Right renal cortex interstitium (tissue), 3 donors: ENCODE measurements at places on chromosomes 1 and 21. TPM values are rescaled to one million over a fixed set of nuclear protein-coding genes. Genes with fewer than 3 reads are reported as not detected.

Gene MROH9
- polyA plus RNA-seq: not detected

Gene OR6N2
- polyA plus RNA-seq: not detected

Gene PYHIN1
- polyA plus RNA-seq: 0.28 TPM

Gene HIVEP3
- polyA plus RNA-seq: 3.6 TPM

Gene EIF3I
- polyA plus RNA-seq: 208 TPM

Gene LYPD8
- polyA plus RNA-seq: not detected

Gene CRYAA
- polyA plus RNA-seq: 0.47 TPM

Gene MFAP2
- 184 TPM for polyA plus RNA-seq

Gene INKA2
- polyA plus RNA-seq: 3.8 TPM

Gene GABPA
- 48.3 TPM for polyA plus RNA-seq

- no peak for DNase-seq
These were observed 1.3 kb upstream of the ZP4 start for GRCh38 chr1:237891979-237892378.

- DNase-seq: no peak
These were observed 241.0 kb downstream of the SDCCAG8 start for GRCh38 chr1:243496806-243497205.

GRCh38 chr1:111441573-111442192, 7.4 kb downstream of the WDR77 start:
- no peak for DNase-seq

GRCh38 chr1:179077396-179077795, 4.5 kb upstream of the TOR3A start:
- no peak for DNase-seq

DNA sequence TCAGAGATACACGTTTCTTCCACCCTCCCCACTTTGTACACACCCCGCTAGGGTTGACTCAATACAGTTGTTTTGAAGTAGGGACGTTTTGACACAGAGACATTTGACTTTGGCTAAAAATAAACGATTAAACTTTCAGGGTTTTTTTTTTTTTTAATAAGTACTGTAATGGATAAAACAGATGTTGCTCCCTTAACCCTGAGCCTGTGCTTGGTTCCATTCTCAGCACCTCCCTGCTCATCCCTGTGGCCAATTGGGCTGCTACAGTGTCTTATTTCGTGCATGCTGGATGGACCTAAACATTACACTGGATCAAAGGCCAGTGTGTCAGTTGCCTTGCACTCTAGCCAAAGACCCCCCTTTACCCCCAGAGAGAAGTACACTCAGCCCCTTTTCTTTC, 16.9 kb downstream of the GRHL3 start:
- no peak for DNase-seq

- DNase-seq: no peak
These were observed 360.6 kb downstream of the FAM72C start for GRCh38 chr1:143611159-143611558.

DNA sequence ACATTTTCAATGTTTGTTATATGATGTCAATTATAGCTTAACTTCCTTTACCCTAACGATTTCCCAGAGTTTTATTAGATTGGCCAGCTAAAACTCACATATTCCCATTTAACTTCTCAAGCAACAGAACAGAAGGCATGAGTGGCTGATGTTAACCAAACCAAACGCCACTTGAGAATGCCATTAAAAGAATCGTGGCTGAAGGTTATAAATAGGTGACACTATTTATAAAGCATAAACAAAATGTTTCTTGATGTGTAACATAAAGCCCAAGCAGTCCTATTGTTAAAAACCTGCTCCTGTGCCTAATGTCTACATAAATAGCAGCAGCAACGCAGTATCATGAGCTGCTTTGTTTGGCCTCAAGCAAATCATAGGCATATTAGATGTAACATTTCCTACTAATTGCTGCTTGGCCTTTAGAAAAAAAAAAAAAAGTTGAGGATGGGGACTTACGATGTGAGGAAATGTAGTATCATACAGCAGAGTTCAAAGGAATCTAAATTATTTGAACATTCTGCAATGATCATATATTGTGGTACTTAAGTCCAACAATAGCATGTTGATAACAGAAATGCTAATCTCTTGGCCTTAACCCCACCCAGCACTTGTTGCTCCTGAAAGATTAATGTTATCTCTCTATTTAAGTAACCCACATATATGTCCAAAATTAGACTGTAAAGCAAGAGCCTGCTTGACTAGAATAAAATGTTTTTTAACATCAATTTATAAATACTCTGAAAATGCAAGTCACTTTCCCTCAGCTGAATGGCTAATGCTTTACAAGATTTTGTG, 106.0 kb downstream of the ESRRG start:
- DNase-seq: no peak

DNA sequence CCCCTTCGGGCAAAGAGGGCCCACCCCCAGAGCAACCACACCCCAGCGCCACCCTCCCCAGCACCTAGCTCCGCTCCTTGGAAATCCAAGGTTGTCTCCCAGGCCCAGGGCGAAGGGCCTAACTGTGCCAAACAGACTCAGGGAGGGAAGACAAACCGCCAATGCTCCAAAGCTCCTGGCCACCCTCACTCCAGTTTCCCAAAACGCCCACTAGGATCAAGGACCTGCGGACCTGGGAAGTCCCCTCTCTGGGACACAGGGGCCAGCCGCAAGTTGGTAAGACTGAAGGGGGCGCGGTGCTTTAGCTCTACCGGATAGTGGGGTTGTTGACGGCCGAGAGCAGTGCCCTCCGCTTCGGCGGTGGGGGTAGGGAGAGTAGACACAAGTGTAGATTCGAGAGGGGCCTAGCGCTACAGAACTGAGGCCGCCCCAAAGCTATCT, 581 bp downstream of the IRF6 start:
- no peak for DNase-seq

GRCh38 chr1:202349206-202349928, 868 bp downstream of the PPP1R12B start:
- no peak for DNase-seq

GRCh38 chr1:18932387-18932786, 24.1 kb downstream of the IFFO2 start:
- no peak for DNase-seq

GRCh38 chr1:4118746-4119515, 218.9 kb upstream of the C1orf174 start:
- DNase-seq: no peak

GRCh38 chr21:35428001-35428320, 378.9 kb upstream of the RUNX1 start:
- no peak for DNase-seq

- no peak for DNase-seq
These were observed 70.4 kb downstream of the FOXJ3 start for GRCh38 chr1:42264511-42265190.

- DNase-seq: no peak
These were observed 33.7 kb upstream of the FBXO28 start for GRCh38 chr1:224080115-224080774.

- DNase-seq: no peak
These were observed 911 bp downstream of the GNB1 start for GRCh38 chr1:1889847-1890505.

- no peak for DNase-seq
These were observed 1.3 kb upstream of the DNAJC16 start for GRCh38 chr1:15525050-15526020.

- DNase-seq: no peak
These were observed 59.1 kb downstream of the NFIA start for GRCh38 chr1:61141288-61142042.

GRCh38 chr1:185400052-185400451, 83.0 kb upstream of the IVNS1ABP start:
- DNase-seq: no peak

- no peak for DNase-seq
These were observed 181.8 kb downstream of the RRAGC start for GRCh38 chr1:38677756-38678155.

- DNase-seq: no peak
These were observed 354.7 kb downstream of the KCNH1 start for GRCh38 chr1:210779269-210779668.

GRCh38 chr1:62333441-62333840, 14.2 kb upstream of the KANK4 start:
- no peak for DNase-seq

DNA sequence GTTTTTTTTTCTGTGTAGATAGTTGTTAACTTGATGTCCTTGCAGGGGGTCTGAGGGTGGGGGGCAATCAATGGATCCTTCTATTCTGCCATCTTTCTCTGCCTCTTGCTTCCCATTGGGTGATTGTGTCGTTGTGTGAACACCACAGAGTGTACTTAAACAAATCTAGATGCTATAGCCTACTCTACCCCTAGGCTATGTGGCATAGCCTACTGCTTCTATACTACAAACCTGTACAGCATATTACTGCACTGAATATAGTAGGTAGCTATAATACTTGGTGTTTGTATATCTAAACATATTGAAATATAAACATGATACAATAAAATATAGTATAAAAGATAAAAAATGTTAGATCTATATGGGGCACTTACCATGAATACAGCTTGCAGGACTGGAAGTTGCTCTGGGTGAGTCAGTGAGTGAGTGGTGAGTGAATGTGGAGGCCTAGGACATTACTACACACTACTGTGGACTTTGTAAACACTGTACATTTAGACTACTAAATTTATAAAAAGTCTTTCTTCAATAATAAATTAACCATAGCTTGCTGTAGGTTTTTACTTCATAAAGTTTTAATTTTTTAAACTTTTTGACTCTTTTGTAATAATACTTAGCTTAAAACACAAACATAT, 105.4 kb downstream of the CENPF start:
- DNase-seq: no peak

DNA sequence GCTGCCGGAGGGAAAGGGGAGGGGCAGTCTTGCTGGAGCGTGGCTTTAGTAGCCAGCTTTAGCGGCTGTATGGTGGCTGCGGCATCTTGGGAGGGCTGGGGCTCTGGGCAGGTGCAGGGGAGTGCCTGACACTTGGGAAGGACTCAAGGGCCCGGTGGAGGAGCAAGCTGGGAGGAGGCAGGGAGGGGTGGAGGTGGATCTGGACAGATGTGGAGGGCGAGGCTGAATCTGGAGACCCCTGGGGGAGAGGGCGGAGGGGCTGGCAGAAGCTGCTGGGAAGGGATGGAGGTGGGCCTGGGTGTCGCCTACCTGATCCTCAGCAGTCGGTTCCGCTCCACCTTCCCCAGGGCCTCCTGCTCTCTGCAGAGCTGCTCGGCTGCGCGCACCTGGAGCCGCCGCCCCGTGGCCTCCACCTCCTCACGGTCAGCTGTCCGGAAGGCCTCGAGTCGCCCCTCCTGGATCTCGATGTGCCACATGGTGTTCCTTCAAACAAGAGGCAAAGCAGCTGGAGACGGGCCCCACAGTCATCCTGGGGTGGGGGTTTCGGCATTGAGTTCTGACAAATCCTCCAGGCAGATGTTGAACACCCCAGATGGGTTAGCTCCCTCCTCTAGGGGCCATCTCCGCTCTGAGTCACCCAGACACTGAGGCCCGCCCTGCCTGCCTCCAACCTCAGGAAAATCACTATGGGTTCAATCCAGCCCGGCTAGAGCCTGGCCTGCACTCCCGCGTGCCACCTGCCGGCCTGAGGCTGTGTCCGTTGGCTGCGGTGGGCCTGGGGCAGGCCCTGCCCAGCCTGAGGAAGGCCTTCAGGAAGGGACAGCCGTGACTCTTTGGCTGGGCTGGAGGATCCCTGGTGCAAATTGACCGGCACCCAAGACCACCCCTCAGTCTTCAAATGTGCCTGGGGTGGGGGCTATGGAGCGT, 29.6 kb downstream of the CFAP74 start:
- DNase-seq: no peak

DNA sequence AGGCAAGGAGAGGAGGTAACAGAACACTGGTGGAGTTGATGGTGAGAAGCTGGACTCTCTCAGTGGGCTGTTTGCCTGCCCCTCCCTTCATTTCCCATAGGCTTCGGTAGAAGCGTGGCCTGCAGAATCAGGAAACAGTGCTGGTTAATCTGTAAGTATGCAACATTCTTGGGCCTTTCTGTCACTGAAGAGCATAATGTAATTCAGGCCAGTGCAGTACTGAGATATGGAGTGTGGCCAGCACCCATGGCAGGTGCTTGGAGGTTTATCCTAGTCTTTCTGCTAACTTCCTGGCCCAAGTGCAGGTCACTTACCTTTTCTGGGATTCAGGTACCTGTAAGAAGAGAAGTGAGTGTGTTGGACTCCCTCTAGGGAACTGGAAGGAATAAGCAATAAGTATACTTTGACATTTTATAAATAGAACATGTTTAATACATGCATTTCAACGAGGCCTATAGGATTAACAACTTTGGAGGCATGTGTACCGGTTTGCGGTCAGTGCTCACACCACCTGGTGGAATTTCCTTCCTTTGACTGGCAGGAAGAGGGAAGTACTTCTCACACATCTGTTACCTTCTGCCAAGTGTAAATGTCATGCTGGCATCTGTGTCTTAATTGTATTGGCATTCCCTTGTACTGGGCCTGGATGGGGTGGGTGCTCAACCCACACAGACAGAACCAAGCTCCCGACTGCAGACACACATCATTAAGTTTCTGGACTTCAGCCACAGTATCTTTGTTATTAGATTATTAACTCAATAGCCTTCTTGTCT, 105.5 kb downstream of the KIF26B start:
- no peak for DNase-seq

GRCh38 chr1:205318231-205318991, 3.1 kb downstream of the NUAK2 start:
- DNase-seq: no peak

DNA sequence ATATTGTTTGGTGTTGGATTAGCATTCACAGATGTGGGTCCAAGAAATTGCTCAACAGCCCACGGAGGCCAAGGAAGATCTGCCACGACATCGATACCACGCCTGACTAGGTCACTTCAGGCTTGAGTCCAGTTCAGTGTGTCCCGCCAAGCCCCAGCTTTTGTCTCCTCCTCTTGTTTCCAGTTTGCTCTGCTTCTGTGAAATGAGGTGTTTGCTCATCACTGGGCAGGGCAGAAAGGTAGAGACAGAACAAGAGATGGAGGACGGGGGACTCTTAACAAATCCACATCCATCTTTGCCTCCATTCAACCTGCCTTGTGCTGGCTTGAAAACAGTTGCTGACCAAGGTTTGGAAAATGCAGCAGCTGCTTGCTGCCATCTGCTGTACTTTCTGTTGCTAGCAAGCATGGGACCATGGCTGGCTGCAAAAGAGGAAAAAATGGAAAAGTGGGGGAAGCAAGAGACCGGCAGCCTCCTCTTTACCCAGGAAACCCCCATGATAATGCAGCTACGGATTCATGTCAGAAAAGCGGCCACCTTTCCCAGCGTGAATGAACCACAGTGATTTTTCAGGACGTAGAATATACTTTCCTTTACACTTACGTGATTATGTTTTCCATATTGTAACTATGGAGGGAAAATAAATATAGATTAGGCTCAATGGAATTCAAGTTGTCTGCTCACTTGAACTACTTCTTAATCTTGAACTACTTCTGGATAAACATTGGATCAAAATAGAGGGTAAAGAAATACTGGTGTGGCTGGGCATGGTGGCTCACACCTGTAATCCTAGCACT, 80.2 kb upstream of the GREM2 start:
- DNase-seq: peak; percentile 17
